Activated CD4-positive, alpha-beta T cell treated with anti-CD3 and anti-CD28 coated beads, Interleukin-10, Interleukin-2, amounts not matched to agents 100 ng/mL and 50 ng/mL, durations not matched to agents 16 hours and 8 hours (primary cell): ENCODE measurements at places on chromosomes 5 and 9.

GRCh38 chr5:130198927-130199326 lies 294.7 kb downstream of the CHSY3 start:
- no peak for DNase-seq

- DNase-seq, result no peak
These were observed 167.2 kb downstream of the XRCC4 start for GRCh38 chr5:83244516-83244915.

GRCh38 chr9:72538921-72539702 lies 17.7 kb downstream of the TMC1 start:
- no peak for DNase-seq

GRCh38 chr5:56632199-56632598 lies 183.2 kb upstream of the MAP3K1 start:
- no peak for DNase-seq

DNA sequence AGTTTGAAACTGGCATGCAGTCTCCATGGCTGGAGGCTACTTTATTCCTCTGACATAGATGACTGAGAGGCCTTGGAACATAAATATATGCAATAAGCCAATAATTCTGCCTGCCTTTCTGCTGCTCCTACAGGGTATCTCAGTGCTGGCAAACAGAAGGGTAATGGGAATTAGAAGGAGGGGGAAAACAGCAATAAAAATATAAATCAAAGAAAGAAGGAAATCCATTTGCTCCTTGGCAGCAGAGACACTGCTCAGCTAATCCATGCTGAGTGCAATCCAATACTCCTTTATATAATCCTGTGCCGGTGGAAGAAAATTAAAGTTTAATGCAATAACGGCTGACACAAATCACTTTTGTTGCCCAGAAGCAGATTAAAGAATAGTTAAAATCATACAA lies 478.9 kb downstream of the SPATA31D1 start:
- no peak for DNase-seq

GRCh38 chr5:67315082-67315989 lies 118.7 kb upstream of the CD180 start:
- DNase-seq, result no peak

DNA sequence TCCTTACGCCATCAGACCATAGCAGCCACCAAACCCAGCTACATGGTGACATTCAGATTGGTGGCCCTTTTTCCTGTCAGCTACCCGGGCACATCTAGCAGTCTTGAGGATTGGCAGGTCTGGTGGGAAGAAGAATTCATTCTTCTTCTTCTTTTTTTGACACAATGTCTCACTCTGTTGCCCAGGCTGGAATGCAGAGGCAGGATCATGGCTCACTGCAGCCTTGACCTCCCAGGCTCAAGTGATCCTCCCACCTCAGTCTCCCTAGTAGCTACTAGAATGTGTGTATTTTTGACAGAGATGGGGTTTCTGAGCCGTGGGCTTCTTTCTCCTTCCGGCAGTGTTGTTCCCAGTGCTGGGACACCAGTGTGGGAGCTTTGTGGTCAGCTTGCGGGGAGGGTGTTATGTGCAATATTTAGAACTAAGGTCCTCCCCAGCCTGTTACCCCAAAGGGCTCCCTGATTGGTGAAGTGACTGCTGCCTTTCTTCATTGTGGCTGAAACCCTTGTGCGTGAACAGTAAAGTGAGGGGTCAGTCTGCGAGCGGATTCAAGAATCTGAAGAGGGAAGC lies 3.4 kb downstream of the NTMT1 start:
- no peak for DNase-seq

GRCh38 chr9:2798423-2798822 lies 45.5 kb downstream of the PUM3 start:
- DNase-seq, result peak; percentile 11

DNA sequence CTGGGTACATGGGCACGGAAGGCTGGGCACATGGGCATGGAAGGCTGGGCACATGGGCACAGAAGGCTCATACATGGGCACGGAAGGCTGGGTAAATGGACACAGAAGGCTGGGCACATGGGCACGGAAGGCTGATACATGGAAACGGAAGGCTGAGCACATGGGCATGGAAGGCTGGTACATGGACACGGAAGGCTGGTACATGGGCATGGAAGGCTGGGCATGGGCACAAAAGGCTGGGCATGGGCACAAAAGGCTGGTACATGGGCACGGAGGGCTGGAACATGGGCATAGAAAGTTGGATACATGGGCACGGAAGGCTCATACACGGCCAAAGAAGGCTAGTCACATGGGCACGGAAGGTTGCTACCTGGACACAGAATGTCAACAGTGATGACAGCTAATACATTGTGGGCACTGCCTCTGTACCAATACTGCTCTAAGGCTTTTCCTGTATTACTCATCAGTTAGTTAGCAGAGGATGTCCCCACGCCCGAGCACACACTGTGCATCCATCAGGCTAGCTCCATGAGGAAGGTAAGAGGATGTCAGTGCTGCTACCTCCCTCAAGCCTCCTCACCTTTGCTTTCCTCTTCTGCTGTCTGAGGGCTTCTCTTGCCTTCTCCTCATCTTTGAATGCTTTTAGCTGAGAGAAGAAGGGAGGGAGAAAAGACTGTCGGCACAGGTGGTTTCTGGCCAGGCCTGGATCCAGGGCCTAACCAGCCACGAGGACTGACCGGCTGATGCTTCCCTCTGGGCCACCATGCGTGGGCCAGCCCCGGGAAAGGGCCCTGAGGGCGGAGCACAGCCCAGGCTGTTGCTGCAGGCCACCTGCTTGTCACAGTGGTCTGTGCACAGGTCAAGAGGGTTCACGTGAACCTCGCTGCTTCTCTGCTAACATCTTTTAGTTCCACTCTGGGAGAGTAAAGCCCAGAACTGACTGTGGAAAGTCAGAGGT lies 14.3 kb downstream of the GPX3 start:
- no peak for DNase-seq

- peak; percentile 67 for DNase-seq
These were observed 17.7 kb downstream of the IL31RA start for GRCh38 chr5:55868846-55869245.

DNA sequence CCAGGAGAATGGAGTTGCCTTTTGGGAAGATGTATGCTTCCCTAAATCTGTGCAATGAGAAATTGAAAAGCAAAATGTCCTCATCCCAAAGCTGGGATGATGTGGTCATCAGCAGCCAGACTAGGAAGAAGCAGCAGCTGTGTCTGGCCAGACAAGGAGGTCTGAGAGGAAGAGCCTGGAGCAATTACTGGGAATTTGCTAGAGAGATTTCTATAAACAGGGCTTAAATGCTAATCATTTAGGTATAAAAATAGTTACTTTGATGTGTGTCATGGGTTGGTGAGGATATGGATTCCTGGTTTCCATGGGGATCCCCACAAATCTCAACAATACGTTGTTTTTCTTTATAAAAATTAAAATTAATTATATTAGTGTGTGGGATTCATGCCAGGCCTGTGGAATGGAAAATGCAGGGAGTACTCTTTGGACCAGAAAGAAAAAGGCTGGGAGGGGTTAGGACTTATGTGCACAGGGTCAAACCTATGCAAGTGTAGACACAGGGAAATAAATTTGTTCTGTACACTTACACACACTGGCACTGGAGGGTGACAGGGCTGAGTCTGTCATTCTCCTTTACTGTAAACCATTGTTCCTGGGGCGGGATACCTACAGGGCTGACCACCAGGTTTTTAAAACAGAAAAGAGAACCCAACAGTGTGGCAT lies 58.7 kb upstream of the TRPC7 start:
- no peak for DNase-seq

GRCh38 chr5:132778856-132779255 lies 1.8 kb upstream of the SEPTIN8 start:
- DNase-seq, result no peak

GRCh38 chr5:181186986-181187499 lies 18.0 kb downstream of the TRIM7 start:
- no peak for DNase-seq
